ENCODE measurements at places on chromosomes 4 and X. TPM values are rescaled to one million over a fixed set of nuclear protein-coding genes. Genes with fewer than 3 reads are reported as not detected.

GRIA3 gene
- total RNA-seq, result not detected

IL1RAPL2 gene
- not detected for total RNA-seq

CPLX1 gene
- 1.2 TPM for total RNA-seq

KLKB1 gene
- not detected for total RNA-seq

SOX3 gene
- total RNA-seq, result not detected

CSAG3 gene
- total RNA-seq, result not detected

DCLK2 gene
- 10.2 TPM for total RNA-seq

NUP62CL gene
- total RNA-seq, result 20.0 TPM

RTL9 gene
- 0.09 TPM for total RNA-seq

CHRDL1 gene
- not detected for total RNA-seq

GUCY1A1 gene
- not detected for total RNA-seq

CRMP1 gene
- 3.4 TPM for total RNA-seq

SPANXC gene
- total RNA-seq, result 0.74 TPM

WDR17 gene
- total RNA-seq, result 2.2 TPM

SHROOM2 gene
- 0.61 TPM for total RNA-seq

RHOXF2B gene
- not detected for total RNA-seq

ZNF732 gene
- total RNA-seq, result not detected

KLHL13 gene
- 0.31 TPM for total RNA-seq

HGFAC gene
- 0.13 TPM for total RNA-seq

FRG1 gene
- 38.5 TPM for total RNA-seq

ATP11C gene
- 14.2 TPM for total RNA-seq

GPR82 gene
- total RNA-seq, result not detected

WAS gene
- 0.52 TPM for total RNA-seq

SLC6A14 gene
- not detected for total RNA-seq

PABPC4L gene
- total RNA-seq, result 0.09 TPM
